GM06990 (cell line): ENCODE measurements at places on chromosomes 1 and 21.

GRCh38 chr1:21175324-21175669, 1.4 kb downstream of the EIF4G3 start:
- no peak for DNase-seq

DNA sequence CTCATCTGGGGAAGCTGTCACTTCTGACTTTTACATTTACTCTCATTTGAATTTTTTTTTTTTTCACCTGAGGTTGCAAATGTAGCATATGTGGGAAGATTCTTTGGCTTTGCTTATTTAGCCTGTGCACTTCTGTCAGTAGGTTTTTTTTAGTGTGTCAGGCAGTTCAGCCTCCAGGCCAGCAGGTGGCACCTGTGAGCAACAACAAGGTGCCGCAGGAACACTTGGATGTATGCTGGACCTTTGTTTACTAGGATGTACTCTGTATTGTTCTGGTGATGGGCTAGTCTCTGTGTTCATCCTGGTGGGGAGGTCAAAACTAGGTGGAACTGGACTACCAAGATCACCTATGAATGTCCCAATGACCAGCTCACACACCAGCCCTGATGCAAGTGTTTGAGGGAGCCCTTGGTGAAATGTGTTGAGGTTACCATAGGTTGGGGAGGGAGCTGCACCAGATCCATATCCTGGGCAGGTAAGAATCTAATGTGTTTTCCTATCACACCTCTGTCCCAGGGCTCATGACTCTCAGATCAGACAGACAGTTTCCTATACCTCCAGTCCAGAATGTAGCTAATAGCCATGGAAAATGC, 618.2 kb downstream of the BRINP3 start:
- DNase-seq, result no peak

- peak; percentile 27 for DNase-seq
These were observed 177.3 kb downstream of the CAMTA1 start for GRCh38 chr1:6962478-6962995.

GRCh38 chr1:34923490-34923889, 6.0 kb downstream of the DLGAP3 start:
- DNase-seq, result no peak

DNA sequence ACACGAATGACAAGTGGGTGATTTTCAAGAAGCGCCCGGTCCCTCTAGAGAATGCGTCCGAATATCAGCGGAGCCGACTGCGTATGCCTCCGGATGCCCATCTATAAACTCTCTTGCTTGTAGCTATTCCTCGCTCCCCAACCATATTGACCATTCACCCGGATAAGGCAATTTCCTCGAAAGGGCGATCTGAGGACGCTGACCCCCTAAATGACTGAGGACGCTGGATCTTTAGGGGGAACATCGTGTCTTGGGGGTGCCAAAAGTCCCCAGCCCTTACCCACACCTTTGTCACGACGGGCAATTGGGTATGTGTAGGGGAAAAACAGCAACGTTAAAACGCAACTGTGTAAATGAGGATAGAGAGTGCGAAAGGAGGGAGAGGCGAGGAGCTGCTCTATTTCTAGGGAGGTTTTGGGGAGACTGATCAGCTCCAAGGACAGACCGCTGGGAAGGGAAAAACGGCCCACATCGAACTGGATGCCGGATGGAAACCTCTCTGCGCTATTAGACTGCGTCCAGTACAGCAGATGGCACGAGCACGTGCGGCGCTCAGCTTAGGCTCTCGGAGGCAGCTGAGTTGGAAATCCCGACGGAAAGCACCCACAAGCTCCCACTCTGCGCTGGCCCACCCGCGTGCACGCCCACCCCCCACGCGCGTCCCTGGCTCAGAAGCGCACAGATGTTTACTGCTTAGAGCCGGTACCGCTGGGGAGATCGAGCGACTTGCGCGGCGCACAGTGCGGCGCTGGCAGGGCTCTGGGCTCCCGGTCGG, 2.9 kb upstream of the PRRX1 start:
- DNase-seq, result no peak

DNA sequence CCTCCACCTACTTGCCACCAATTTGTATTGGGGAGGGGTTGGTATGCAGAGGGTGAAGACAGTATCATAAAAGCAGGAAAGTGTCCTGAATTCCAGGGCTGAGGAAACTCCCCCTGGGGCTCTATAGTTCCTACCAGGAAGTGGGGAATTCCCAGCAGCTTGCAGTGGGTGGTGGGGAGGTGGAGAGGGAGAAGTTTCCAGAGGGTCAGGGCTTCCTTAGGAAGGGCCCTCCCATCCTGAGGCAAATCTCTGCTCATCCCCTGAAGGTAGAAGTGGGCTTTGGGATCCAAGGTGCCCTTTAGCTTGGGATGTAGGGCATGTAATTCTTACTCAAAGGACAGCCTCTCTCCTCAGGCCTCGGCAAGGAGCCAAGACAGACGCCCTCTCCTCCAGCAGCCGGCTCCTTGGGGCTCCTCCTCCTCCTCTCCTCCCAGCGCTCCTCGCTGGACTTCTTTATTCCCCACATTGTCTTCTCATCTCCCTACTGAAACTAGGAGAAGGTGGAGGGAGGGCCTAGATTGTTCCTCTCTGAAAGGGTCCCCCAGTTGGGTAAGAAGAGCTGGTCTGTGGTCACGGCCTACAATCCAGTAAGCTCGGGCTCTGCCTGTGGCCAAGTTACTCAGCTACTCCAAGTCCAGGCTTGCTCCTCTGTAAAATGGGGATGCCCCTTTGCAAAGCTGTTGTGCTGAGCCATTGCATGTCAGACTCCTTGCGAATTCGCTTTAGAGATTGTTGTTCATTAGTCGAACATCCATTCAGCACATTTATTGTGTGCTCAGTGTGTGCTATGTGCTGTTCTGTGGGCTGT, 17.9 kb upstream of the CSF1 start:
- no peak for DNase-seq

DNA sequence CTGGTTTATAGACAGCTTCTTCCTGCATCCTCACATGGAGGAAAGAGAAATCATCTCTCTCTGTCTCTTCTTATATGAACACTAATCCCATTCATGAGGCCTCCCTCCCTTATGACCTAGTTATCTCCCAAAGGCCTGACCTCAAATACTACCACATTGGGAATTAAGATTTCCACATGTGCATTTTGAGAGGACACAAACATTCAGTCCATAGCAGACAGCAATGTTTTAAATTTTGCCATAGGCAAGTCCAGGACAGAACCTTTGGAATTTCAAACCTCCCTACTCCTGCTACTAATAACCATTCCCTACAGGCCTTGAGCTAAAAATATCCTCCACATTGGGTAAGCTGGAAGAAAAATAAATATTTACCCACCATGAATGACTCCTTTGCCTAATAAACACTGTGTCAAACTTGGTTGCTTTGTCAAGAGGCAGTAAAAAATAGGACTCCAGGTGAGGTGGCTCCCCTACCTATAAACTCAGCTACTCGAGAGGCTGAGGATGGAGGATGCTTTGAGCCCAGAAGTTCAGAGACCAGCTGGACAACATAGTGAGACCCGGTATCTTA, 113.7 kb downstream of the ZNF281 start:
- no peak for DNase-seq
